ENCODE measurements at places on chromosomes 12 and 14. TPM values are rescaled to one million over a fixed set of nuclear protein-coding genes. Genes with fewer than 3 reads are reported as not detected.

The NID2 gene
- 80.8 TPM for total RNA-seq

The GALNT4 gene
- total RNA-seq: 5.7 TPM

The KIF5A gene
- total RNA-seq: 0.46 TPM

The SLC38A2 gene
- 249 TPM for total RNA-seq

The TAMALIN gene
- 29.7 TPM for total RNA-seq

The TMEM132D gene
- total RNA-seq: not detected

The TMEM63C gene
- 6.6 TPM for total RNA-seq

The CCDC88C gene
- 48.2 TPM for total RNA-seq

DNA sequence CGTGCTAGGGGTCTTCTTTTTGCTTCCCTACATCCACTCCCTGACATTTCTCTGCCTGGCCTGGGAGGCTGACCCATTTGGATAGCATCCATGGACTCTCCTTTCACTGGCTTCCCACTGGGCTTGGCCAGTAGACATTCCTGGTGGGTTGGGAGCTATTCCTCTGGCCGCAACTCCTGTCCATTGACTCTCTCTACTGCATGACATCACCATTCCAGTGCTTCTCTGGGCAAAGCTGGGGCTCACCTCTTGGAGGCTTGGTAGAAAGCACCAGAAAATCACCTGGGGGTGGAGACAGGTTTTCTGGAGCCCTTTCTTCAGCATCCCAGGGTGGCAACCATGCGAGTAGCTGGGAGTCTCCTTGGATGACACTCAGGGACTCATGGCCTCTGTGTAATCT, 16.7 kb upstream of the LHX5 start:
- peaks cover 7% of the 10 kb centered on the region for H3K27me3 ChIP-seq
- no peaks in the 10 kb centered on the region for H3K36me3 ChIP-seq
- H3K4me3 ChIP-seq: no peak overlapping the region

- peaks cover 22% of the 10 kb centered on the region for H3K4me1 ChIP-seq
- no peaks in the 10 kb centered on the region for H3K36me3 ChIP-seq
- peaks cover 3% of the 10 kb centered on the region for H3K27me3 ChIP-seq
- H3K4me3 ChIP-seq: no peak overlapping the region
- no peak for DNase-seq
Measured at GRCh38 chr12:68397566-68398158, 65.5 kb upstream of the MDM1 start.

DNA sequence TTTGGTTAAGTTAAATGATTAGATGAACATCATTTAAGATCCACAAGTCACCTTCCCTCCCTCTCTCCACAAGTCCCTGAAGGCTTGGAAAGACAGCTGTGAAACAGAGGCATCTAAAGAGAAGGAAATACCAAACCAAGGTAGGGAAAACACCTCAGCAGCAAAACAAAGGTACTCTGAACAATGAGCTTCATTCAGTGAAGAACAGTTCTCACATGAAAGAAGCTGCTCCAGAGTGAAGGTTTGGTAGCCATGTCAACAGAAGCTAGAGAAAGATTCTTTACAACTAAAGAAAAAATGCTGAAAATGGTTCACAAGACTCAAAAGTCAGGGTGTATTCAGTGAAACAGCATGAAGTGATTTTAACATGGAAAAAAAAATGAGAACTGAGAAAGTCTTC, 69.4 kb downstream of the FGD6 start:
- no peak overlapping the region for H3K4me3 ChIP-seq
- peaks cover 16% of the 10 kb centered on the region for H3K4me1 ChIP-seq
- H3K36me3 ChIP-seq: peaks cover 8% of the 10 kb centered on the region

DNA sequence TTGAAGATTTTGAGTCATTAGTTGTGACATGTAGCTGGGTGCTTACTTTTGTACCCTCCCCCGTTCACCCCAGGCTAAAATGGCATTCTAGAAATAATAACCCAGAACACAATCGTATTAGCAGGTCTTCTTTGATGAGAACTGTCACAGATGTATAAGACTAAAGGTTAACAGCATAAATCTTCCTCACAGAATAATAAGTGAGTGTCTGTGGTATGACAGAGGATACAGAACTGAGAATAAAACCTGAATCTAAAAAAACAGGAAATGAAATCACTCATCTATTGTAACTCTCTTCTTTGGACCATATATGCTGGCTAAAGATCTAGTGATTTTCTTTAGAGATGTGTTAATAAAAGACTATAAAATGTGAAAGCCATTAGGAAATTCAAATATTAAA, 746.6 kb downstream of the LRFN5 start:
- H3K27ac ChIP-seq: no peak overlapping the region
- H3K4me3 ChIP-seq: no peak overlapping the region
- no peaks in the 10 kb centered on the region for H3K36me3 ChIP-seq
- no peaks in the 10 kb centered on the region for H3K4me1 ChIP-seq
- H3K27me3 ChIP-seq: no peaks in the 10 kb centered on the region

DNA sequence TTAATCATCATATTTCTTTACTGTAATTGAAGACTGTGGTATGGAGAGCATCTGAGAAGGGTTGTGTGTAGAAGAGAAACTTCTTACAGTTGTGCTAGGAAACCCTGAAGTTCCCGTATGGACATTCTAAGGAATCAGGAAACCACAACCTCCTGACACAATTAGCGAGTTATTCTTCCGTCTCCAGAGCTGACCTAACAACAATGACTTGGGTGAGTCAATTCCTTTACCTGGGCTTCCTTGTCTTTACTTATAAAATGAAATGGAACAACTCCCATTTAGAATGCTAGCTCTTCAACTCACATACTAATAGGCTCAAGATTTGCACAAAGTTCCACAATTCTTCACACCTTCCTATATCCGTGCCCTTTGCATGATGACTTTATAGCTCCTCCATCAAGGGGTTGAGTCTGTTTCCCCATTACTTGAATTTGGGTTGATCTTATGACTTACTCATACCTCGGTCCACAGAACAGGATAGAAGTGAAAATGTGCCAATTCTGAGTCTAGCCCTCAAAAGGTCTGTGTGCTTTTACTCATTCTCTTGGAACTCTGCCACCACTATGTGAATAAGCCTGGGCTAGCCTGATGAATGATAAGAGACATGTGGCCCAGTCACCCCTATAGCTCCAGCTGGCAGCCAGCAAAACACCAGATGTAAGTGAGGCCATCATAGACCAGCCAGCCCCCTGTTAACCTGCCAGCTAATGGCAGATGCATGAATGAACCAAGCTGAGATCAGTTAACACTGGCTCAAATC, 459.4 kb downstream of the ETNK1 start:
- no peaks in the 10 kb centered on the region for H3K27me3 ChIP-seq
- H3K36me3 ChIP-seq: no peaks in the 10 kb centered on the region
- no peak for DNase-seq
- no peak overlapping the region for H3K27ac ChIP-seq
- H3K4me1 ChIP-seq: no peaks in the 10 kb centered on the region

DNA sequence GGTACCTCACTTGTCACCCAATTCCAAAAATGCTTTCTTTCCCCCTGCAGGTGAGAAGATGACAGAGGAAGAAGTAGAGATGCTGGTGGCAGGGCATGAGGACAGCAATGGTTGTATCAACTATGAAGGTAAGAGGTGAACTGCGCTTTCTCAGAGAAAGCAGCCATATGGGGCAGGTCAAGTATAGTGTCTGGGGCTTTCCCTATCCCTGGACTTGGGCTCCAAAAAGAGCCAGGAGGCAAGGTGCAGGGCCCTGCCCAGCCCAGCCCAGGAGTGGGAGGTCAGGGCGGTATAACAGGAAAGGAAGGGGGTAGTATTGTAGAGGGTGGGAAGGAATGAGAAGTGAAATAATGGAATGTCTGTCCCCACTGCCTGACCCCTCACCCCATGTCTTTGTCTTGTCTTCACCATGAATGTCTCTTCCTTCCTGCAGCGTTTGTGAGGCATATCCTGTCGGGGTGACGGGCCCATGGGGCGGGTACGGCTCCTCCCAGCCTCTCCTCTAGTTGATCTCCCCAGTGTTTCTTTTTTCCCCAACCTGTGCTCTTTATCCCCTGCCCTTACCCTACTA, 2.1 kb downstream of the MYL6 start:
- peak overlapping the region; percentile 100 for H3K4me3 ChIP-seq
- H3K4me1 ChIP-seq: peaks cover 41% of the 10 kb centered on the region
- H3K27ac ChIP-seq: peak overlapping the region; percentile 100
- DNase-seq: peak; percentile 37

GRCh38 chr12:22377731-22378496, 43.4 kb upstream of the ST8SIA1 start:
- H3K4me1 ChIP-seq: no peaks in the 10 kb centered on the region
- H3K4me3 ChIP-seq: no peak overlapping the region
- no peak overlapping the region for H3K27ac ChIP-seq

- H3K4me1 ChIP-seq: peaks cover 5% of the 10 kb centered on the region
- no peak overlapping the region for H3K4me3 ChIP-seq
- H3K27me3 ChIP-seq: no peaks in the 10 kb centered on the region
- H3K27ac ChIP-seq: no peak overlapping the region
- no peak for DNase-seq
- no peaks in the 10 kb centered on the region for H3K36me3 ChIP-seq
Measured at GRCh38 chr14:34043627-34044372, 92.9 kb upstream of the EGLN3 start.

DNA sequence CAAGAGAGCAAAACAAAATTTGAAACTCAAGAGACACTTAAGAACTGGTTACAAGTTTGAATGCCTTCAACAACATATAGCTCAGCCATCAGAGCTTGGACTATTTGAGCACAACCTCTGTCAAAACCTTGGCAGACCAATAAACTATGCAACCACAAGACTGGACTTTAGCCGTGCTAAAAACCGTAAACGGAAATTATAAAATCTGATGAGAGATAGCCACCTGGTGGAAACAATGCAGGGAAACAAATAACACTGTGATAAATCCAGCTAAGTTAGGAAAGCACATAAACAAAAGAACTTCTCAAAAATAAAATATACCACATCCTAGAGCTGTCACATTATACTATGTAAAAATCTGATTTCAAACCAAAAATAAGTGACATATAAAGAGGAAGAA, 1074.2 kb upstream of the NOVA1 start:
- H3K36me3 ChIP-seq: no peaks in the 10 kb centered on the region
- no peak overlapping the region for H3K27ac ChIP-seq
- DNase-seq: no peak
- H3K4me3 ChIP-seq: no peak overlapping the region
- no peaks in the 10 kb centered on the region for H3K4me1 ChIP-seq

GRCh38 chr12:31620311-31620710, 29.4 kb upstream of the DENND5B start:
- H3K36me3 ChIP-seq: no peaks in the 10 kb centered on the region
- no peak for DNase-seq
- no peak overlapping the region for H3K4me3 ChIP-seq
- H3K27ac ChIP-seq: no peak overlapping the region
- H3K27me3 ChIP-seq: no peaks in the 10 kb centered on the region
- no peaks in the 10 kb centered on the region for H3K4me1 ChIP-seq

GRCh38 chr14:105841022-105842009, 314.9 kb downstream of the TMEM121 start:
- peak overlapping the region; percentile 77 for H3K4me3 ChIP-seq
- DNase-seq: no peak
- H3K36me3 ChIP-seq: peaks cover 29% of the 10 kb centered on the region
- no peaks in the 10 kb centered on the region for H3K4me1 ChIP-seq
- peaks cover 21% of the 10 kb centered on the region for H3K27me3 ChIP-seq

GRCh38 chr12:118166946-118167345, 31.0 kb downstream of the PEBP1 start:
- H3K4me3 ChIP-seq: no peak overlapping the region
- peaks cover 3% of the 10 kb centered on the region for H3K36me3 ChIP-seq
- H3K4me1 ChIP-seq: peaks cover 8% of the 10 kb centered on the region
- no peaks in the 10 kb centered on the region for H3K27me3 ChIP-seq

DNA sequence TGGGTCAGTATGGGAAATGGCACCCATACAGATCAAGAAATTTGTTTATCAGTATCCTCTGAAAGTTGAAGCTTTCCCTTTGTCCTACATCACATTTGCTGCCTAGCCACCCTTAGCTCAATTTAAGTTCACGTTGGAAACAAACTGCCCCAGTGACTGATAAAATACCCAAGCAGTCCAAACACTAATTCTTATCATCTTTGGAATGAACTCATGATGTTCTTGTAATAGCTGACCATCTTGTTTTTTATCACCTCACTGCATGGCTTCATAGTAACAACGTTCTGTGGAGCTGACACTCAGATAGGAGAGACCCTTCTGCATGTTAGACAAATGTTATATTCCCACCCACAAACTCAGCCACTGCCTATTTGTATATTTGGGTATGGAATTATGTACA, 93.4 kb downstream of the GPR135 start:
- no peaks in the 10 kb centered on the region for H3K27me3 ChIP-seq
- DNase-seq: no peak
- peaks cover 3% of the 10 kb centered on the region for H3K4me1 ChIP-seq
- peaks cover 11% of the 10 kb centered on the region for H3K36me3 ChIP-seq

DNA sequence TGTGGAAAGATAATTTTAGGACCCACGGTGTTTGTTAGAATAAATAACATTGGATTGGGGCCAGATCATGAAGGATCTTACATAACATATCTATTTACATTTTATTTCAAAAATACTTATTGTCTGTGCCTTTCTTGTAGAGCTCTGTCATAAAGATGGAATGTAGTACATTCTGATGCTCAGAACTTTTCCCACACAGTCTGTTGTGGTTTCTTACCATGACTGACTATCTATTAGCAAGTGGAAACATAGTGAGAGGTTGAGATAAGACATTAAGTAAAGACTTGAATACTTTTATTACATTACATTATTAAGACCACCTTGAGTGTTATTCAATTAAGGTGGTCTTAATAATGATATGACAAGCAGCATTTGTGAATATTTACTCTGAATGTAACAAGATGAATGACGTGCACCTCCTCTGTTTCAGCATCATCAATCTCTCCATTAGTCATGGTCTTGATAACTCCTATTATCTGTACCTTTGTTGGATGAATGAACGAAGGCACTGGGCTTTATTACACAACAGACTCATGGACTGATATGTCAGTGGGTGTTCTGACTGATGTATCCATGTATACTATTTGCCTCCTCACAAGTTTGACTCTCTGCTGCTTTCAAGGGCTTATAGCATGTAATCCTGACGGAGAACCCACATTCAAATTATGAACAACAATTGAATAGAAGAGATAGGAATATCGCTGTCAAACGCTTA, 883.0 kb upstream of the FLRT2 start:
- no peak overlapping the region for H3K27ac ChIP-seq
- H3K4me1 ChIP-seq: peaks cover 3% of the 10 kb centered on the region
- H3K27me3 ChIP-seq: no peaks in the 10 kb centered on the region
- H3K4me3 ChIP-seq: no peak overlapping the region

DNA sequence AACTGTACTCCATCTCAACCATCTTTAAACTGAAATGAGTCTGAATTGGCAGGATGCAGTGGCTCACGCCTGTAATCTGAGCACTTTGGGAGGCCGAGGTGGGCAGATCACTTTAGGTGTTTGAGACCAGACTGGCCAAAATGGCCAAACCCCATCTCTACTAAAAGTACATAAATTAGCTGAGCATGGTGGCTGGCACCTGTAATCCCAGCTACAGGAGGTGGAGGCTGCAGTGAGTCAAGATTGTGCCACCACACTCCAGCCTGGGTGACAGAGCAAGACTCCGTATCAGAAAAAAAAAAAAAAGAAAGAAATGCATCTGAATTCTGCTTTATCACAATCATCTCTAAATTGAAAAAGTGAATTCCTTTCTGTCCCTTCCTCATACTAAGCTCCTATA, 110.3 kb downstream of the NELL2 start:
- H3K36me3 ChIP-seq: no peaks in the 10 kb centered on the region
- no peaks in the 10 kb centered on the region for H3K4me1 ChIP-seq
- no peaks in the 10 kb centered on the region for H3K27me3 ChIP-seq
- no peak overlapping the region for H3K27ac ChIP-seq
